ENCODE measurements at places on chromosomes 12 and 14. TPM values are rescaled to one million over a fixed set of nuclear protein-coding genes. Genes with fewer than 3 reads are reported as not detected.

TMEM121 gene
- total RNA-seq = 1.5 TPM

P2RX2 gene
- total RNA-seq = 0.55 TPM

DNA sequence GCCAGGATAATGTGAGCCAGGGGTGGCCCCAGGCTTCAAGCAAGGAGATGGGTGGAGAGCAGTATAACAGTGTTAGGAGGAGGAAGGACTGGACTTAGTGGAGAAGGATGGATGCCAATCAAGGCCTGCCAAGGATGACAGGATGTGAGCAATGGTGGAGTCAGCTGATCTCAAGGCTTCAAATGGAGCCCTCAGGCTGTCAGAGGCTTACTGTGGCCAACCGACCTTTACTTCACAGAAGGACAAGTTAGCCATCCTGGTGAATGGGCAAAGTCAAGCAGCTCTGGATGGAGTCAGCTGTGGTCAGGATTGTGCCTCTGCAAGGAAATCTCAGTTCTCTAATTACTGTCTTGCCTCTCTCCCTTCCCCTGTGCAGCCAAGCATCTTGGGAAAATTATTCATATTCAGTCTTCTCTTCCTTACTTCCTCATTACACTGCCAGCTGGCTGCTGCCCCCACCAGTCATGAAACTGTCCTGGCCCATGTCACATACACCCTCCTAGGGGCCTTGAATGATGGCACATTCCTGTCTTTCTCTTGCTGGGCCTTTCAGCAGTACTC is 7.6 kb upstream of the STAT6 start:
- H3K4me3 ChIP-seq = no peak overlapping the region
- H3K4me1 ChIP-seq = peaks cover 9% of the 10 kb centered on the region
- no peaks in the 10 kb centered on the region for H3K27me3 ChIP-seq
- H3K36me3 ChIP-seq = no peaks in the 10 kb centered on the region
- H3K27ac ChIP-seq = peak overlapping the region; percentile 9
- no peak for DNase-seq

GRCh38 chr12:39435531-39435930 is 7.4 kb downstream of the KIF21A start:
- H3K27ac ChIP-seq = no peak overlapping the region
- DNase-seq = no peak
- H3K4me1 ChIP-seq = no peaks in the 10 kb centered on the region

FAM181A gene
- 3.5 TPM for total RNA-seq

COX8C gene
- not detected for total RNA-seq

DNA sequence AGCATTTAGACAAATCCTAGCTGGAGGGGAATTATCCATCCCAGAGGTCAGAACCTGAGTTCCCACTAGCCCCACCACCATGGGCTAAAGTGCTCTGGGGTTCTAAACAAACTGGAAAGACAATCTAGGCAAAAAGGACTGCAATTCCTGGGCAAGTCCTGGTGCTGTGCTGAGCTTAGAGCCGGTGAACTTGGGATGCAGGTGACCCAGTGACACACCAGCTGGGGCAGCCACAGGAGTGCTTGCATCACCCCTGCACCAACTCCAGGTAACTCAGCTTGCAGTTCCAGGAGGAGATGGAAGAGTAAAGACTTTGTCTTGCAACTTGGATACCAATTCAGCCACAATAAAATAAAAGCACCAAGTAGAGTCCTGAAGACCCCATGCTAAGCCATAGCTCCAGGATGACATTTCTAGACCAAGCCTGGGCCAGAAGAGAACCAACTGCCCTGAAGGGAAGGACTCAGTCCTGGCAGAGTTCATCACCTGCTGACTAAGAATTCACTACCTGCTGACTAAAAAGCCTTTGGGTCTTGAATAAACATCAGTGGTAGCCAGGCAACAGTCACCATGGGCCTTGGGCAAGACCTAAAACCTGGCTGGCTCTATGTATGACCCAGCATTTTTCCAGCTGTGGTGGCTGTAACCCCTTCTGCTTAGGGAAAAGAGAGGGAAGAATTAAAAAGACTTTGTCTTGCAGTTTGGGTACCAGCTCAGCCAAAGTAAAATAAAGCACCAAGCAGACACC is 223.4 kb upstream of the DIO2 start:
- H3K27me3 ChIP-seq = no peaks in the 10 kb centered on the region
- H3K27ac ChIP-seq = no peak overlapping the region
- H3K36me3 ChIP-seq = no peaks in the 10 kb centered on the region
- H3K4me3 ChIP-seq = no peak overlapping the region
- no peak for DNase-seq

SLC39A2 gene
- not detected for total RNA-seq

DNA sequence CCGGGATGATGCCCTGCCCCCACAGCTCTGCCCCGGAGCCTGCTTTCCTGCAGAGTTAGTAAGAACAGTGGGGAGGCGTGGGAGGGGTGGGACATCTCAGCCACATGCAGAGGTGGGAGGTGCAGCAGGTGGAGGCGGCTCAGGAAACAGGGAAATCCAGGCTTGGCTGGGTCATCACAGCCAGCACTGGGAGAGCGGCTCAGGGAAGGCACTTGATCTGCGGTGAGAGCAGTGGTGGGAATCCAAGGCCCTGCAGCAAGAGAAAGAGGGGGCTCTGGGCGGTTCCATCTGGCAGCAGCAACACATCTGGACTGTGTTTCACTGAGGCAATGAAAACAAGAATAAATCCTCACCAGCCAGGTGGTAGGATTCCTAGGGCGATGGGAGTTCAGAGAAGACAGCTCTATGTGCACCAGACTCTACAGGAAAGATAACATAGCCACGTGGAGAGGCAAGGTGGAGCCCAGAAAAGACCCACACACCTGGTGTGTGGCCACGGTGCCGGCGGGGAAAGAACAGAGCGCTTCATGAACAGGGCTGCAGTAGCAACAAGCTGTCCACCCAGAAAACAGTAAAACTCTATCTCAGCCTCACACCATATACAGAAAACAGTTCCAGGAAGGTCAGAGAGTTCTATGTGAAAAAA is 57.6 kb downstream of the CCDC85C start:
- H3K36me3 ChIP-seq = no peaks in the 10 kb centered on the region
- H3K27me3 ChIP-seq = no peaks in the 10 kb centered on the region
- no peak overlapping the region for H3K4me3 ChIP-seq

VIPAS39 gene
- total RNA-seq = 14.5 TPM

DNA sequence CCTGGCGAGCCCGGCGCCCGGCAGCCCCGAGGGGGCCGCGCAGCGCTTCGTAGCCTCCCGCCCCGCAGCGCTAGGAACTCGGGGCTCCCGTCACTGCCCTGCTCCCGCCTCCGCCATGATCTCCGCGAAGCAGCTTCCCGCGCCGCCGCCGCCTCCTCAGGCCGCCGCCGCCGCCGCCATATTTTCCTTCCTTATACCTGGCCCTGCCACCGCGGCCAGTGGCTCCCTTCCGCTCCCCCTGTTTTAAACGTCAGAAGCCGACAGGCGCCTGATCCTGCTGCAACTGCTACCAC is 286 bp downstream of the PPP4R3A start:
- peak overlapping the region; percentile 100 for H3K27ac ChIP-seq
- DNase-seq = no peak
- H3K4me3 ChIP-seq = peak overlapping the region; percentile 86
- peaks cover 9% of the 10 kb centered on the region for H3K36me3 ChIP-seq
- H3K4me1 ChIP-seq = peaks cover 19% of the 10 kb centered on the region
- no peaks in the 10 kb centered on the region for H3K27me3 ChIP-seq

DNA sequence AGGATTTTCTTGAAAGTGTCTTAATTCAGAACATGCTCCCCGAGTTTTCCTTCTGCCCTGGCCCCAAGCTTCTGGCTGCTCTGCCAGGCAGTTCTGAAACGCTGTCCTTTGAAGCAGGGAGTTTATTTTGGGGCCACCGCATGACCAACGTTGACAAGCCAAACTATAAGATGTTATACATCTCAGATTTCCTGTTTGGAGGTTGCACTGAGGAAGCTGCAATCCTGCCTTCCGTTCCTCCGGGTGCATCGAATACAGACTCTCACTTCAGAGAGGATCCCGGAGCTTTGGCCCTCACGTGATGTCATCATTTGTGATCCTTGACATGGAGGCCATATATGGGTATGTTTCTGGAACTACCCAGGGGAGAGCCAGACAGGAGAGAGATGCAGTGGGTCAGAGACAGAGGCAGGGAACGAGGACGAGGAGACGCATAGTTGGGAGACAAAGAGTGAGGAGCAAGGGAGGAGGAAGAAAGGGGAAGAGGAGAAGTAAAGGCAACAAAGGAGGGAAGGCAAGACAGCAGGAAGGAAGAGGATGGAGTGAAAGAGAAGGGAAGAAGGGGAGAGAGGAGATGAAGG is at the start of gene ASB2:
ASB2 (minus strand) TSS at position 94 of the 581 bp plus-strand sequence. CDS start 12,031 bp downstream, outside the sequence.
- H3K27me3 ChIP-seq = no peaks in the 10 kb centered on the region
- H3K36me3 ChIP-seq = no peaks in the 10 kb centered on the region
- H3K4me1 ChIP-seq = peaks cover 8% of the 10 kb centered on the region
- H3K4me3 ChIP-seq = peak within 1 kb of the TSS; percentile 11

DNA sequence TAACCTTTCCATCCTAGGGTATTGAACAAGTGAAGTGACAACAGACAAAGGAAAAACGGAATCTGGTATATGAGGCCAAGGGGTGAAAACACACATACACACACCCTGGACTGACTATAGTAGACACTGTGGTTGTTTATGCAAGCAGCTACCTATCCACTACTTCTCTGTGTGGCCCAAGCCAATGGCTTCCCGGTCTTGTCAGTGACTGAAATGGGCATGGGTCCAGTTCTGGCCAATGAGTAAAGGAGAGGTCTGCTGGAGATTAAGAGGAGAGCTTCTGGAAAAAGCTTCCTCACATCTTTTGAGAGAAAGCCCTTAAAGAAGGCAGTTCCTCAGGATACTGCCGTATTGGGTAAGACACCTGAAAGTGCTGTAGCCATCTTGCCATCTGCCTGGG is 19.3 kb downstream of the MBIP start:
- DNase-seq = no peak
- no peaks in the 10 kb centered on the region for H3K4me1 ChIP-seq
- H3K27ac ChIP-seq = no peak overlapping the region
- no peaks in the 10 kb centered on the region for H3K27me3 ChIP-seq
- peaks cover 80% of the 10 kb centered on the region for H3K36me3 ChIP-seq

GRCh38 chr12:1726753-1727152 is 35.9 kb downstream of the ADIPOR2 start:
- no peak overlapping the region for H3K27ac ChIP-seq
- H3K4me3 ChIP-seq = no peak overlapping the region
- DNase-seq = no peak
- H3K36me3 ChIP-seq = no peaks in the 10 kb centered on the region
- H3K27me3 ChIP-seq = no peaks in the 10 kb centered on the region
- no peaks in the 10 kb centered on the region for H3K4me1 ChIP-seq

VWF gene
- 729 TPM for total RNA-seq

- DNase-seq = no peak
- H3K27ac ChIP-seq = no peak overlapping the region
- H3K4me1 ChIP-seq = no peaks in the 10 kb centered on the region
- H3K36me3 ChIP-seq = no peaks in the 10 kb centered on the region
Observed at GRCh38 chr12:90741611-90742010, 213.4 kb downstream of the CCER1 start.

DNA sequence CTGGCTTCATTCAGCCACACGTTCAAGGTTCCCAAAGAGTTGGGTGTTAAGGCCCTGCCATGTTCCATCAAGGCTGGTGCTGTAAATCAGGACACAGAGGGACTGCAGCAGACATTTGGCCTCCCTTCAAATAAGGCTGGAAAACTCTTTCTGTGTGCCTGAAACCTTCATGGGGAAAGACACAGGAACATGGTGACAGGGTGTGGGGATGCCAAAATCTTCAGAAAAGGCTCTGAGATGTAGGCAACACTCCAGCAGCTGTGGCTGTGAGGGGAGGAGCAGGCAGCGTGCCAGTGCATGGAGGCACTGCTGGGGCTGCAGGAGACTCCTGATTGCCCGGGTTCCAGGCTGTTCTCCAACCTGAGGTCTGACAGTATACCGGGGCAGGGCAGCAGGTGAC is 15.0 kb downstream of the POMT2 start:
- no peak for DNase-seq
- H3K36me3 ChIP-seq = peaks cover 8% of the 10 kb centered on the region
- no peak overlapping the region for H3K4me3 ChIP-seq
- H3K27ac ChIP-seq = no peak overlapping the region
- no peaks in the 10 kb centered on the region for H3K27me3 ChIP-seq

DNA sequence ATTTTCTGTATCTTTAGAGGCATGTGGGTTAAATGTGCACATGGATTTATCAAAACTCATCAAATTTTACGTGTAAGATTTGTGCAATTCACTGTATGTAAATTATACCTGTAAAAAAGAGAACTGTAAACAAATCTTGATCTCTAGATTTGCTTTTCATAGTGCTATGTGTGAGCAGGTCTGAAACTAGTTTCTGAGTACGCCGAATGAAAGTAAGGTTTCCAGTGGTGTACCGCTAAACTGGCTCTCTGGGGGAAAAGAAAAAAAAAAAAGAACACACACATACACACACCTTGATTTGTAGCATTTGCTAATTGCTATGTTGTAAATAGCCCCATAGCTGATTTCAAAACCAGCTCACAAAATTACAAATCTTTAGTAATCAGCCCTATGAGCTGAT is 8.6 kb upstream of the SLC41A2 start:
- DNase-seq = no peak
- H3K36me3 ChIP-seq = no peaks in the 10 kb centered on the region
- no peaks in the 10 kb centered on the region for H3K4me1 ChIP-seq
- no peaks in the 10 kb centered on the region for H3K27me3 ChIP-seq
- no peak overlapping the region for H3K27ac ChIP-seq
- no peak overlapping the region for H3K4me3 ChIP-seq

TBK1 gene
- total RNA-seq = 28.2 TPM

SIRT4 gene
- 2.4 TPM for total RNA-seq

DNA sequence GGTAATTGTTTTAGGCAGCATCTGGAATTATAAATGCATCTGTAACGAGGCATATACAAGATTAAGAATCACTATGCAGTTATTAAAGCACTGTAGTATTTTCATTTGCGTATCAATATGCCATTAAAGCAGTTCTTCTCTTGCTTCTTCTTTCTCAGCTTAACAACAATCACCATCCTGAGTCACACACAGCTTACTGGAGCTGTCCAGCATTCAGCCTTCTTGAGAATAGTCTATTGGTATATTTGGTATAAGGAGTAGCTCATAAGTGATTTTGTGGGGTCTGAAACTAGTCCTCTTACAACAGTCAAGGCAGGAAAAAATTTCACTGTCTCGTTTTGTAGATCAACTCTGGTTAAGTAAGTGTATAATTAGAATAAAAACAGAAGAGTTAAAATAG is 523.0 kb upstream of the FOXG1 start:
- H3K27me3 ChIP-seq = no peaks in the 10 kb centered on the region
- H3K4me1 ChIP-seq = no peaks in the 10 kb centered on the region
- no peak overlapping the region for H3K4me3 ChIP-seq
- H3K36me3 ChIP-seq = no peaks in the 10 kb centered on the region

GRCh38 chr14:39368261-39368959 is 63.8 kb downstream of the FBXO33 start:
- DNase-seq = no peak
- H3K27ac ChIP-seq = no peak overlapping the region
- peaks cover 9% of the 10 kb centered on the region for H3K36me3 ChIP-seq

DNA sequence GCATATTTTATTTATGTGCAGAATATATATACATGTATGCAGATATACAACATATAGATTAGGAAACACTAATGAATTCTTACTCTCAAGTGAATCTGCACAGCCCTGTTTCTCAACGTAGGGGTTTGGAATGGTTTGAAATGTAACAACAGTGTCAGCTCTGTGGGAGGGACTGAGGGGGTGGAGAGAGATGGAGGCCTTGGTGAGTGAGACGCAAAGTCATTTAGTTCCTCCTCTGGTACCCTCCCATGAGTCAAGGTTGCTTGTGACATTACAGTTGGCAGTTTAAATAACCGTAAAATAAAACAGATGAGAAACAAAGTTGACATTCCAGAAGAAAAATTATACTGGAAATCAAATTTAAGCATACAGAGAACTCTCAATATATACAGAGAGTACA is 313.0 kb upstream of the PRKD1 start:
- no peaks in the 10 kb centered on the region for H3K36me3 ChIP-seq
- no peak overlapping the region for H3K4me3 ChIP-seq
- DNase-seq = no peak

All from upper lobe of right lung (tissue), 1 donor.